ENCODE measurements at places on chromosomes 13 and 19. TPM values are rescaled to one million over a fixed set of nuclear protein-coding genes. Genes with fewer than 3 reads are reported as not detected.
A peak's percentile ranks its signal among the peaks of the same experiment; 100 is the strongest.

GRCh38 chr19:283395-283794 lies 7.8 kb downstream of the PLPP2 start:
- H3K27ac ChIP-seq: no peak overlapping the region
- no peaks in the 10 kb centered on the region for H3K36me3 ChIP-seq
- no peak for DNase-seq
- no peak overlapping the region for H3K4me3 ChIP-seq
- no peaks in the 10 kb centered on the region for H3K4me1 ChIP-seq
- peaks cover 28% of the 10 kb centered on the region for H3K27me3 ChIP-seq

GRCh38 chr13:42766016-42766415 lies 15.4 kb upstream of the FAM216B start:
- no peak overlapping the region for H3K27ac ChIP-seq
- no peaks in the 10 kb centered on the region for H3K27me3 ChIP-seq
- H3K4me1 ChIP-seq: no peaks in the 10 kb centered on the region
- no peak overlapping the region for H3K4me3 ChIP-seq
- H3K36me3 ChIP-seq: no peaks in the 10 kb centered on the region

GRCh38 chr19:39996218-39996810 lies 546 bp upstream of the ZNF546 start:
- H3K27me3 ChIP-seq: no peaks in the 10 kb centered on the region
- peak overlapping the region; percentile 92 for H3K27ac ChIP-seq
- peak overlapping the region; percentile 73 for H3K4me3 ChIP-seq
- no peak for DNase-seq

GRCh38 chr13:90197722-90198121 lies 1149.8 kb upstream of the MIR17HG start:
- H3K4me3 ChIP-seq: no peak overlapping the region
- H3K27me3 ChIP-seq: no peaks in the 10 kb centered on the region
- no peak for DNase-seq
- no peak overlapping the region for H3K27ac ChIP-seq
- no peaks in the 10 kb centered on the region for H3K4me1 ChIP-seq

GRCh38 chr13:109101550-109102144 lies 472.2 kb downstream of the MYO16 start:
- H3K4me1 ChIP-seq: no peaks in the 10 kb centered on the region
- H3K36me3 ChIP-seq: no peaks in the 10 kb centered on the region
- H3K27me3 ChIP-seq: no peaks in the 10 kb centered on the region
- H3K4me3 ChIP-seq: no peak overlapping the region

GRCh38 chr19:1263188-1263587 lies 5.9 kb upstream of the CIRBP start:
- no peak overlapping the region for H3K4me3 ChIP-seq
- H3K27ac ChIP-seq: peak overlapping the region; percentile 97
- H3K36me3 ChIP-seq: peaks cover 4% of the 10 kb centered on the region
- peaks cover 79% of the 10 kb centered on the region for H3K4me1 ChIP-seq
- no peak for DNase-seq

Gene PALM
- total RNA-seq: 3.9 TPM

DNA sequence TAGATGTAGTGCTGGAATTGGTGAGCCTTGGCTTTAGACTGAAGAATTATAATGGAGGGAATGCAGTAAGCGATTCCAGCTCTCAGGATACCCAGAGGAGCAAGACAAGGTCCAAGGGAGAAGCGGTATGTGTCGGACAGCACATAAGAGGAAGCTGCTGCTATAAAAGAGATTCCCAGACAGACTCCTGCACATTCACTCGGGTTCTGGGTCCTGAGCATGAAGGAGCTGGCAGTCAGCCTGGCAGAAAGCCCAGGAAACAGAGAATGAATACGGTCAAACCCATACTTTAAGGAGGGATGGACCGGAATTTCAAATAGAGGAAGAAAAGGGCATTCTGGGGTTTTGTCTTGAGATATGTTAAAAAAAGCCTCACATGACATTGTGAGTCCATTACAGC lies 308.3 kb downstream of the DNAJC15 start:
- no peak for DNase-seq
- H3K27me3 ChIP-seq: no peaks in the 10 kb centered on the region
- no peaks in the 10 kb centered on the region for H3K36me3 ChIP-seq
- H3K27ac ChIP-seq: no peak overlapping the region

Gene ZNF610
- 0.95 TPM for total RNA-seq

Gene RNF225
- total RNA-seq: 5.0 TPM

DNA sequence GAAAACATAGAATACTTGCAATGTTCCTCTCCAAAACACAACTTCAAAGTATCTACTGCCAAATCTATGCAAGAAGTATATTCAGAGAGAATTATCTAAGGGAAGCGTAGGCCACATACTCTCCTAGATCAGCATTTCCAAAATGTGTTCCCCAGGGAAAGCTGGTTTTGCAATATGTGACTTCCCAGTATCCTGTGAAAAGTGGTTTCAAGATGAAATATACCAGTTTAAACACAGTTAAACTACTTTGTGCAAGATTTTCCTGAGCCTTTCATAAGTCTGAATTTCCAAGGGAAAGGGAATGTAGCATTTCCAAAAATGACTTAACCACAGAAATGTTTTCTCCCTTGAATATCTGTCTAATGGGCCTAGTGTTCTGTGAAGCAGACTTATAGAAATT lies 7.6 kb downstream of the STARD13 start:
- H3K27ac ChIP-seq: peak overlapping the region; percentile 50
- H3K36me3 ChIP-seq: no peaks in the 10 kb centered on the region
- no peaks in the 10 kb centered on the region for H3K27me3 ChIP-seq
- H3K4me1 ChIP-seq: peaks cover 17% of the 10 kb centered on the region

Gene TDRD12
- total RNA-seq: 0.42 TPM

DNA sequence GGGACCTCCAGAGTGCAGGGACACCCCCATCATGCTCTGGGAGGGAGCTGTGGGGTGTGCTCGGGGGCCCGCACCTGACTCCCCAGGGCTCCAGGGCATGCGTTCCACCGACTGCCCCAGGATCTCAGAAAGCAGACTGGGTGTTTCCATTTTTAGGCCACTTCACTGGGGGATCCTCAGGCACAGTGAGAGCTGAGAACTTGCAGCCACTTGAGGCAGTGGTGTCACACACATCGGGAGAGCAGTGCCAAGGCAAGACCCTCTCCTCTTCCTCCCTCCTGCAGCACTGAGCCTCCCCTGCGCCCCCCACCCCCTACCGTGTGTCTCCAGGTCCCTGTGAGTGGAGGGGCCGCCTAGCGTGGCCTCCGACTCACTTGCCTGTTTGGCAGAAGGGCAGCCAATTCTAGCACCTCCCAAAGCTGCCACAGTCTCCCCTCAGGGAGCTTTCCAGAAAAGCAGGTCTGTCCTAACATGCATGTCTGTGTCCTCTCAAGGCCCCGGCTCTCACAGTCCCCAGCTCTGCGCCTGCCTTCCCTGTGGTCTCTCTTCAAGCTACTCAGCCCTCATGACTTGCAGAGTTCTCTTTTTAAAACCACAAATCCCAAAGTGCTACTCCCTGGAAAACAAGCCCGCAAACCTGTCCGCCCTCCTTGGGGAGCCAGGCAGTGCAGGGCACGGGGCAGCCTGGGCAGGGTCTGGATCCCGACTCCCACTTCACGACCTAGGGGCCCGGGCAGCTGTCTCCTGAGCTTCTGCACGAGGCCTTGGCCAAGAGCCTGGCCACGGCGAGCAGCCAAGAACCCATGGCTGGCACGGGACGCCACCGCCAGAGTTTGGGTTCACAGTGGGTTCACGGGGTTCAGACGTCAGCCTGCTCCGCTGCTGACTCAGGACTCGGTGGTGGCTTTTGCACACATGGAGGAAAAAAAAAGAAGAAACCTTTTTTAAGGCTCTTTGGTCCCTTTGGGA lies 94.1 kb downstream of the STK24 start:
- peaks cover 17% of the 10 kb centered on the region for H3K36me3 ChIP-seq
- peaks cover 68% of the 10 kb centered on the region for H3K4me1 ChIP-seq
- peak overlapping the region; percentile 3 for H3K4me3 ChIP-seq
- DNase-seq: no peak
- H3K27ac ChIP-seq: peak overlapping the region; percentile 90

DNA sequence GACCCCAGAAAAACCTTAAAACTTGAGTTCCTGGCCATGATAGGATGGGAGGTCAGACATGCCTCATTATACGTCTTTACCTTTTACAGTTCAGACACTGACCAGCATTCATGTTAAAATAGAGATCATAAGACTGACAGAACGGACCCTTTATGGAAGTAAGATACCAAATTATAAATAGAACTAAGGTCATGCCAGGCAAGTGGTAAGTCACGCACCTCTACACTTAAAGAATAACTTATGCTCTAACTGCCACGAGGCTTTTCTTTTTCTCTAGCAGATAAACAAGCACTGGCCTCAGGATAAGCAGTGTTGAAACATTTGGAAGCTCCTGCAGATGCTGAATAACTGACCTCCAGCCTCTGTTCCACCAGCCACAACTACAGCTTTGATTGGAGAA lies 28.4 kb downstream of the GPR42 start:
- no peaks in the 10 kb centered on the region for H3K36me3 ChIP-seq
- no peak overlapping the region for H3K27ac ChIP-seq
- peaks cover 5% of the 10 kb centered on the region for H3K4me1 ChIP-seq
- H3K4me3 ChIP-seq: no peak overlapping the region
- no peak for DNase-seq
- H3K27me3 ChIP-seq: no peaks in the 10 kb centered on the region

GRCh38 chr19:4897146-4897545 lies 5.5 kb downstream of the ARRDC5 start:
- H3K27me3 ChIP-seq: no peaks in the 10 kb centered on the region
- H3K4me3 ChIP-seq: no peak overlapping the region
- no peak overlapping the region for H3K27ac ChIP-seq
- no peaks in the 10 kb centered on the region for H3K36me3 ChIP-seq
